ENCODE measurements at places on chromosomes 4 and X.
A peak's percentile ranks its signal among the peaks of the same experiment; 100 is the strongest.

DNA sequence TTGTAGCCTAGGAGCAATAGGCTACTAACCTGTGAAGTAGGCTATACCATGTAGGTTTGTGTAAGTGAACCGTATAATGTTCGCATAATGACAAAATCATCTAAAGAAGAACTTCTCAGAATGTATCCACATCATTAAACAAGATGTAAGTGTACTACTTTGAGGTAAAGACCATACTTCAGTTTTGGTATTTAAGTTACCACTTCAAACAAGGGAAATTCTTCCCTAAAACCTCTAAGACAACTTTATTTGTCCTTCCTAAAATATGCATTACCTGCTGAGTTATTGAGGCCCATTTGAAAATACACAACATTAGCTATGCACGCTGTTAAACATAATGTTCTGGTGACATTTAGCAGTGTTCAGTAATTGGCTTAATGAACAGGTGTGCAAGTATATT lies 182.7 kb downstream of the RPA4 start:
- no peak for DNase-seq

DNA sequence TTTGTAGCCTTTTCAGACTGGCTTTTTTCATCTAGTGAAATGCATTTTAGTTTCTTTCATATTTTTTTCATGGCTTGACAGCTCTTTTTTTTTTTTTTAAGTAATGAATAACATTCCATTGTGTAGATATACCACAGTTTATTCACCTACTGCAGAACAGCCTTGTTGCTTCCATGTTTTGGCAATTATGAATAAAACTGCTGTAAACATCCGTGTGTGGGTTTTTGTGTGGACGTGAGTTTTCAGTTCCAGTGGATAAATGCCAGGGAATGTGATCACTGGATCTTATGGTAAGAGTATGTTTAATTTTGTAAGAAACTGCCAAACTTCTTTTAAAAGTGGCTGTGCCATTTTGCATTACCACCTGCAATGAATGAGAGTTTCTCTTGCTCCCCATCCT lies 160.8 kb downstream of the SOWAHB start:
- no peak for DNase-seq

GRCh38 chrX:134999469-134999868 lies 8.7 kb downstream of the SMIM10 start:
- peak; percentile 22 for DNase-seq

GRCh38 chr4:1599491-1600210 lies 84.5 kb downstream of the FAM53A start:
- no peak for DNase-seq

GRCh38 chrX:41022566-41022965 lies 62.7 kb upstream of the USP9X start:
- DNase-seq, result peak; percentile 63

DNA sequence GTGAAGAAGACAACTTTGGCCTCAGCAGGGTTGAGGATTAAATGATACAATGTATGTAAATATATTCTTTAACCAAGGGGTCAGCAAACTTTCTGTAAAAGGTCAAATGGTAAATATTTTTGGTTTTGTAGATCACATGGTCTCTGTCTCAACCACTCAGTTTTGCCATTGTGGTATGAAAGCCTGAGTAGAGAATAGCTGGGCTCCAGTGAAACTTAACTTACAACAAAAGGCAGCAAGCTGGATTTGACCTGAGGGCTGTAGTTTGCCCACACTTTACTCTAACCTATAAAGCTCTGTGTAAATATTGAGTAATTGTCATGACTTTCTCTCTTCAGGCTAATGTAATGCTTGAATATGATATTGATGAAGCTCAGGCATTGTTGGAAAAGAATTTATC lies 19.6 kb downstream of the VBP1 start:
- DNase-seq, result no peak
